Putamen (tissue), 1 donor: ENCODE measurements at places on chromosomes 5 and 9.
A peak's percentile ranks its signal among the peaks of the same experiment; 100 is the strongest.

DNA sequence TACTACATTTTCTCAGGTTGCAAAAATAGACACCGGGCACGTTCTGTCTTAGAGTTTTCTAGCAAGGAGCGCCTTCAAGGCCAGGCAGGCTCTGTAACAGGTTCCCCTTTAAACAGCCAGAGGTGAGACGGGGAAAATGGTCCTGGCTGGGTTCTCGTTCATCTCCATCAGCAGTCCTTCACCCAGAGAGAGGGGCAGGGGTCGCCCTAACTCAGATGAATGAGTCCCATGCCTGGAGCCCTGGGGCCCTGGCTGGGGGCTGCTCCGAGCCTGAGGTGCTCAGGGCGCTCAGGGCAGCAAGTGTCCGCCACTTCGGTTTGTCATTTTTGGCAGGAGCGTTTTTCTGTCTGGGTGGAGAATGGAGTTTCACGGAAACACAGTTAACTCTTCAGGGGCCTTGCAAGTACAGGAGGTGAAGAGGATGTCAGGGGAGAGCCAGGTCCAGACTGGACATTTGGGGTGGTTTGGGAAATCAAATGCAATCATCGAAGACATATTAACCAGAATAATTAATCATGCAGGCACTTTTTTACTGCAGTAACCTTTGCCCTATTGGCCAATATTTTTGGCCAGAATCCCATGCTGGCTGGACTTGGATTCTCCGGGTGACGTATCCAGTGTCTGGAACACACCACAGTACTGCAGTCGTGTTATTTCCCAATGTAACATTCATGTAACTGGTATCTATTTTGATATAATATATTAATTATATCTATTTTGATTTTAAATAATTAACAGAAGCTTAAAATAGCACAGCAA lies 2.9 kb downstream of the NTNG2 start:
- no peak for DNase-seq

- DNase-seq, result no peak
Measured at GRCh38 chr5:181224390-181225229, 1.5 kb downstream of the TRIM41 start.

- DNase-seq, result no peak
Measured at GRCh38 chr5:119363271-119363670, 7.5 kb downstream of the TNFAIP8 start.

- DNase-seq, result peak; percentile 85
Measured at GRCh38 chr5:172420235-172420939, 33.9 kb downstream of the SH3PXD2B start.

GRCh38 chr5:138180183-138180782 lies 1.4 kb downstream of the KIF20A start:
- DNase-seq, result no peak

DNA sequence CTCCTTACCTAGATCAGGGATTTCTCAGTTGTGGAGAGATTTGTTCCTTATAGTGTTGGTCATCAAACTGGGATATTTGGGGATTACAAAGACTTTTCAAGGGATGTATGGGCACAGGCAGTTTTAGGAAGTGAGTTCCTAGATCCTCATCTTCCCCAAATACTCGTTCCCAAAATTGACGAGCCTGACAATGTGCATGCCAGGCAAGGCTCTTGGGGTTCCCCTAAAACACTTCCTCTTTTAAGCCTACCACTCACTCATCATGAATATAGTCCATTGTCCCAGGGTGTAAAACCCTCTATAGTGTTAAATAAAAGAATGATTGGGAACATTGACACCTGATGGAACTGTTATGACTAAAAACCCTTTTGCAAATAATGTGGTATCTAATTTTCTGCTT lies 26.4 kb downstream of the PDCD1LG2 start:
- DNase-seq, result no peak

- peak; percentile 72 for DNase-seq
Measured at GRCh38 chr9:111599092-111599954, at the start of gene PTGR1. Gene PTGR1, minus strand, starts transcription at chr9:111599647. Its CDS starts 2,225 bp downstream, at chr9:111597422.

DNA sequence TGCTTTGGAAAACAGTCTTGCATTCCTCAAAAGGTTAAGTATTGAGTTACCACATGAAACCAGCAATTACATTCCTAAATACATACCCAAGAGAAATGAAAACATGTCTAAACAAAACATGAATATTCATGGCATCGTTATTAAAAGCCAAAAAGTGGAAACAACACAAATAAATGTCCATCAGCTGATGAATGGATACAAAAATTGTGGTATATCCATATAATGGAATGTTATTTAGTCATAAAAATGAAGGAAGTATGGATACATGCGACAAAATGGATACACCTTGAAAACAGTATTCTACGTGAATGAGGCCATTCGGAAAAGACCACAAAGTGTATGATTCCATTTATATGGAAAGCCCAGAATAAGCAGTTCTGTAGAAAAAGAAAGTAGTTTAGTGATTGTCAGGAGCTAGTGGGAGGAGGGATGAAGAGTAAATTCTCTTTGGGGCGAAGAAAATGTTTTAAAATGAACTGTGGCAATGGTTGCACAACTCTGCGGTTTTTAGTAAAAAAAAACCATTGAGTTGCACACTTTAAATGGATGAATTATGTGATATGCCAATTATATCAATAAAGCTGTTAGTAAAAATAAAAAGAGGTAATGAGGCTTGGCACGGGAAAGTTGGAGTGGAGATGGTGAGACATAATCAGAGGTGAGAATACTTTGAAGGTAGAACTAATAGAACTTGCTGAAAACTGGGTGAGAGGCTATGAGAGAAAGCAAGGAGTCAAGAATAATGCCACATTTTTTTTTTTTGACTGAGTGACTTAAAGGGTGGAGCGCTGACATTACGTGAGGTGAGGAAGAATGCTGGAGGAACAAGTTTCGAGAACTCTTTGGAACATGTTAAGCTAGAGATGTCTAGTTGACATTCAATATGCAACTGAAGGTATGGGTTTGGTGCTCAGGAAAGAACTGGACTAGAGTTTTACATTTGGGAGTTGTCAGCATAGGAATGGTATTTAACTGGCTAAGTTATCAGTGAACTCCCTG lies 194.9 kb upstream of the ZNF608 start:
- no peak for DNase-seq

DNA sequence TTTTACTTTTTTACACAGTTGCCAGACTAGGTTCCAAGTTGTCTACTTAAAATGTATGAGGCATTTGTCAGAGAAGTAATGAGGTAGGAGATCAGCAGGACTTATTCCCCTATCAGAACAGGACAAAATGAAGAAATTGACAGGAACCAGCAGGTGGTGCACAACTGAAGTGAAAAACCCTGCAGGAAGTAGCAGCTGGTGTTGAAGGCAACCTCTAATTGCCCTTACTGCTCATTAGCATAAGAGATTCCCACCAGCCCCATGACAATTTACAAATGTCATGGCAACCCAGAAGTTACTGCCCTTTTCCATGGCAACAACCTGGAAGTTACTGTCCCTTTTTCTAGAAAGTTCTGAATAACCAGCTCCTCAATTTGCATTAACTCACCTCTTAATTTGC lies 5.4 kb downstream of the PCDHB15 start:
- DNase-seq, result no peak

GRCh38 chr5:108531367-108532128 lies 149.7 kb upstream of the FBXL17 start:
- DNase-seq, result no peak

GRCh38 chr5:162187371-162187770 lies 119.8 kb downstream of the GABRG2 start:
- no peak for DNase-seq

GRCh38 chr5:80239680-80240367 lies 16.0 kb downstream of the SERINC5 start:
- no peak for DNase-seq

DNA sequence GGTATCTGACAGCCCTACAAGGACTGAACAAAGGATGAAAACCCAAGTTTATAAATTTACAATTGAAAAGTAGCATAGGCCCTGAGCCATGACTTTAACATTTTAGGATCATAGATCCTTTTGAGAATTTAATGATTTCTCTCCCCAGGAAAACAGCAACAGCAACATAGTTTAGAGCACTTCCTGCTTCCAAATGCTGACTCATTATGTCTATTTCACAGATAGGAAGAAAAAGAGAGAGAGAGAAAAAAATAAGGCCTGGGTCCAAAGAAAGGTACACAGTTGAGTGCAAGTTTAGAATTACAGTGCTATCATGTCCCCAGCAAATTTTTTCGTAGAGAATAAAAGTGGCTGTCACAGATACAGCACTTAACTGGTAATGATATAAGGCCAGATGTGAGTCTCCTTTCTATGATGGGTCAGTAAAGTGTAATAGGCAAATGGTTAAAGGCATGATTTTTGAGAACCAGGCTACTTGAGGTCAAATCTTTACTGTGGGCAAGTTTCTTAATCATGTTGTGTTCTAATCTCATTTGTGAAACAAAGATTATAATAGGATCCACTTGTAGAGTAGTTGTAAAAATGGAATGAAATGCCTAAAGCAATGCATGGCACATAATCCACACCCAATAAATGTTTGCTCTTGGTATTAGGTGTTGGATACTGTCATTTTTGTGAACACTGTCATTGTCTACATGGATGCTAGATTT lies 12.3 kb upstream of the PPP2R2B start:
- no peak for DNase-seq

GRCh38 chr9:20921362-20921761 lies 110.1 kb downstream of the HACD4 start:
- no peak for DNase-seq

GRCh38 chr5:56142233-56142613 lies 90.9 kb downstream of the ANKRD55 start:
- no peak for DNase-seq

- DNase-seq, result no peak
Measured at GRCh38 chr9:120210274-120210673, 369.7 kb downstream of the CDK5RAP2 start.

GRCh38 chr5:90783460-90784333 lies 225.1 kb downstream of the ADGRV1 start:
- DNase-seq, result peak; percentile 67

GRCh38 chr5:137186759-137187461 lies 312.2 kb downstream of the SPOCK1 start:
- DNase-seq, result no peak

- DNase-seq, result peak; percentile 23
Measured at GRCh38 chr5:140632366-140633020, 482 bp downstream of the CD14 start.

DNA sequence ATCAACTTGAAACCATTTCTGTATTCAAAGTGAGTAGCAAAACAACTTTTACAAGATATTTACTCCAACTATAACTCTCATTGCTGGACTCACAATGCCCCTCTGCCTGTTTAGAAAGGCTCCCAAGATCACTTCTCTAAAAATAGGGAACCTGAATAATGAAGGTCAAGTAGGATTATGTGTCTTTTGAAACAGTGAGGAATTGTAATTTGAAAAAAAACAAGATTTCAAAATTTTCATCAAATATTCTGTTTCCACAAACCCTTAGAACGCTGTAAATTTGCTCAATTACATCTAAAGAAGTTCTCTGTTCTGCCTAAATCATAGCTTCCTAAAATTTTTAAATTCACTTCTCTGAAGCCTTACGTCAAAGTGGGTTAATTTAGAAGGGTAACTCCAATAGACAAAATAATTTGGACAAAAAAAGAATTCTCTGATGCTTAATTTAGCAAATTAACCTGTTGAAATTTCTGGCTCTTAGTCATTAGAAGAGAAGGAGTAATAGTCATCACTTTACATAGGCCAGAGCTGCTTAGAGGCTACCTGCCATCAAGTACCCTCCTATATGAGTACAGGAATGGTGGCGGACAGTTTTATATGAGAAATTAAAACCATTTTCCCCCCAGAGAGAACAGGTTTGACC lies 4.0 kb downstream of the ELL2 start:
- no peak for DNase-seq

DNA sequence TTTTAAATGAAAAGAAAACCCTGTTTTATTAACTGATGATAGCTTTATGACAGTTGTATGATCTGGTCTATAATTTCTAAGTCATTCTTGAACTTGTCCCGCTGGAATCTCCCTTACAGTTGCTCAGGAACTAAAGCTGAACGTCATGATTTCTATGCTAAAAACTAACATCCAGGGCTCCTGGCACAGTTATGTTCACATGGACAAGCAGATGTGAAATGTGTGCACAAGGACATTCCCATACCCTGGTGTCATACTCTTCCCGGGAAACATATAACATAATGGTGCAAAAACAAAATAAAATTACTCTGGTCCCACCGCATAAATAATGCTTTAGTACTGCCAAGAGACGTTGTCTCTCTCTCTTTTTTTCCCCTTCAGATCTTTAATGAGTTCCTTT lies 134.9 kb downstream of the PRDM6 start:
- no peak for DNase-seq

DNA sequence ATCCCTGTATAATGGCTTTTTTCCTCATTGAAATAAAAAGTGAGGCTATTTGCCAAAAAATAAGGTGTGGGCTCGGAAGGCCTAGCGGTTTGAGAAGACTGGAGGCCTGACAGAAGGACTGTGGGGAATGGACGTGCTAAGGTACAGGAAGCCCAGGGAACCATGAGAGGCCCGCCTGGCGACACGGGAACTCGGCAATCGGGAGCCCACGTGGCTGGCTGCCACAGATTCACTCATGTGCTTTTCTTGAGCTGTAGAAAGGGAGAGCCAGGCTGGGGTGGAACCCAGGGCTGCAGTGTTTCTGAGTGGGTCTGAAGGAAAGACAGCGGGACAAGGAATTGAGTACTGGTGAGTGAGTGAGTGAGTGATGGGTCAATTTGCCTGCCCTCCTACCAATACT lies 11.9 kb upstream of the DDX41 start:
- DNase-seq, result no peak

GRCh38 chr9:20573023-20573422 lies 49.3 kb downstream of the MLLT3 start:
- no peak for DNase-seq

GRCh38 chr5:135020111-135020895 lies 13.7 kb downstream of the PITX1 start:
- DNase-seq, result no peak

- no peak for DNase-seq
Measured at GRCh38 chr9:117010061-117010460, 323.0 kb downstream of the TRIM32 start.

DNA sequence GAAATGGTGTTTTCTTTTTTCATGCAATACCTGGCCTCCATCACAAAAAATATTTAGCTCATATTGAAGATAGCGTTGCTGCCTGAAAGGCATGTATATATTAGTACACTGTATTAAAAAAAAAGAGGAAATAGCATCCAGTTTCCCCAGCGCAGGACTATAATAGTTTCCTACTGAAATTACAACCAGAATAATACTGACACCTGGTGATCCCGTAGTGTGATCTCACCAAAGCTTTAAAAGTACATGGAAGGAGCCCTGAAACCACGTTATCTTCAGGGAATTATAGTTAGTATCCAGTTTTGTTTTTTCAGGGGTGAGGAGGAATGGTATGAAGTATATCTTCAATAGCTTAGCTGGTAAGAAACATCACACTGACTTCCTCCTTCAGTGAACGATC lies 264.9 kb downstream of the CD180 start:
- DNase-seq, result no peak

GRCh38 chr5:136132087-136132486 lies 558 bp upstream of the SMAD5 start:
- no peak for DNase-seq
